NCI-H345 (cell line): ENCODE measurements at places on chromosomes 5 and 9.

DNA sequence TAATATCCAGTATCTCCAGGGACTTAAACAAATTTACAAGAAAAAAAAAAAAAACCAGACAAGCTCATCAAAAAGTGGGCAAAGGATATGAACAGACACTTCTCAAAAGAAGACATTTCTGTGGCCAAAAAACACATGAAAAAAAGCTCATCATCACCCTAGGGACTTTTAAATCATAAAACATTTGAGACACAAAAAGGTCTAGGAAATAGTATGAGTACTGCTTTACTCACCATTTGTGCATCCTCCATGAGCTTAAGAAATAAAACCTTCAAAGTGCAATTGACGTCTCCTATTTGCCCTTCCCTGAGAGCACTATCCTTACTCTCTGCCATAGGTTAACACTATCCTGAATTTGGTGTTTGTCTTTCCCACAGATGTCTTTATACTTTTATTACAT is 193.7 kb upstream of the NREP start:
- no peak for DNase-seq

DNA sequence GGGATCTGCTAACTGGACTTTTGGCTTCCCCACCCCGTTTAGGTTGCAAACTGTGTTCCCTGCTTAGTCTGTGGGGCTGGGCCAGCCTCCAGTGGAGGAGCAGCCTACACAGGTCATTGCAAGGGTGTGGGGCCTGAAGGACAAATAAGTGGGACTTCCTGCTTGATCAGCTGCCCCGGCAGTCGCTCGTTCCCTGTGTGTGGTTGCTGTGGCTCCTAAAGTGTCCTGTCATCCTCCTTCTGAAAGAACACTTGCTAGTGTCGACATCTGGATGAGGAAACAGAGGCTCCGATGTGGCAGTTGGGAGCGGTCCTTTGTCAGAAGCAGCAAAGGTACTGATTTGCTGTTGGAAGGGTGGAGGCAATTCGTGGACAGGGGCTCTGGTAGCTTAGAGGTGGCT is 88.9 kb upstream of the TBCA start:
- DNase-seq, result no peak

- DNase-seq, result no peak
These were observed 163.5 kb downstream of the ARSB start for GRCh38 chr5:78821536-78822021.

- DNase-seq, result no peak
These were observed 108.4 kb upstream of the PRSS3 start for GRCh38 chr9:33686942-33687341.

- DNase-seq, result no peak
These were observed 200.4 kb downstream of the ASTN2 start for GRCh38 chr9:117214416-117214815.

DNA sequence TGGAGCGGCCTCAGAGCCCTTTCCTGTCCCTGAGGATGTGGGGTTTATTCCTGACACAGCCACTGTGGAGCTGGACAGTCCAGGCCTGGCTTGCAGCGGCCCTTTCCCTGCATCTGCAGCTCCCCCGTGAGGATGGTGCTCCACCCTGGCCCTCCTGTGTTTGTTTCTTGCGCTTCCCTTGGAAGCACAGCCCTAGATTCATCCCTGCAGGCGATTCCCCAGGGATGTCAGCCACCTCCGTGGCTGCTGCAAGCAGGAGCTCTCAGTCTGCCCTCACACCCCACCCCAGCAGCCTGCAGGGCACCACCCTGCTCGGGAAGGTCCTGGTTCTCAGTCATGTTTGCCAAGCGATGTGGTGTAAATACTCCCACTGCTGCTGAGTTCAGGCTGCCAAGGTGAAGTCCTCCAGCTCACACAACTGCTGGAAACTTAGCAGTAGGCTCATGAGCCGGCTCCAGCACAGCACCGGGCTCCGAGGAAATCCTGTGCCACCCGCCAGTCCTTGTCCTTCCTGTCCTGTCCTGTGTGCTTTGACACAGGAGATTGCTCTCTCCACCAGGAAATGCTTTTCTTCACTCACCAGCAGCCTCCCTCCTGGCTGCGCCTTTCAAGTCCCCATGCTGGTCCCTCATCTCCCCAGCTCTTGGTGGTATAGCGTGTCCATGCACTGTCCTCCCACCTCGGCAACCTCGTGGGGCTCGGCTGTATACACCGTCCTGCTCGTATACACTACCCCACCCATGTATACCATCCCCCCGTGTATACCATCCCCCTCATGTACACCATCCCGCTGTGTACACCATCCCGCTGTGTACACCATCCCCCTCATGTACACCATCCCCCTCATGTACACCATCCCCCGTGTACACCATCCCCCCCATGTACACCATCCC is 16.2 kb downstream of the ROPN1L start:
- peak; percentile 31 for DNase-seq

- no peak for DNase-seq
These were observed 3.7 kb downstream of the HNRNPH1 start for GRCh38 chr5:179619776-179620175.

DNA sequence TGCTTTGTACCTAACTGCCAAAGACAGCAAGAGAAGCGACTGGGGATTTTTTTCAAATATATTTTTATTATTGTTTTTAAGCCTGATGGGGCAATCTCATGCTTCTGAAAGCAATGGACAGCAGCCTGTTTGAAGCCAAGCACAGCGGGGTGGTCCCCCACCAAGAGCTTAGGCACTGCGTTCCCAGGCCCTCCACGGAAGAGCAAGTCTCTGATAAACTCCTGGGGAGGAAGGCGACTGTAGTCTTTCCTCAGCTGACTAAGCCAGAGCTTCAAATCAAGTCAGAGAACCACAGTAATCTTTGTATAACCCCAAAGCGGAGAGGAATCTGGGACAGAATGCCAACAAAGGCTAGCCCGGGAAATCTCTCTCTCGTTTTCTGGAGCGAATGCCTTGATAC is 54.4 kb downstream of the ARSB start:
- no peak for DNase-seq

DNA sequence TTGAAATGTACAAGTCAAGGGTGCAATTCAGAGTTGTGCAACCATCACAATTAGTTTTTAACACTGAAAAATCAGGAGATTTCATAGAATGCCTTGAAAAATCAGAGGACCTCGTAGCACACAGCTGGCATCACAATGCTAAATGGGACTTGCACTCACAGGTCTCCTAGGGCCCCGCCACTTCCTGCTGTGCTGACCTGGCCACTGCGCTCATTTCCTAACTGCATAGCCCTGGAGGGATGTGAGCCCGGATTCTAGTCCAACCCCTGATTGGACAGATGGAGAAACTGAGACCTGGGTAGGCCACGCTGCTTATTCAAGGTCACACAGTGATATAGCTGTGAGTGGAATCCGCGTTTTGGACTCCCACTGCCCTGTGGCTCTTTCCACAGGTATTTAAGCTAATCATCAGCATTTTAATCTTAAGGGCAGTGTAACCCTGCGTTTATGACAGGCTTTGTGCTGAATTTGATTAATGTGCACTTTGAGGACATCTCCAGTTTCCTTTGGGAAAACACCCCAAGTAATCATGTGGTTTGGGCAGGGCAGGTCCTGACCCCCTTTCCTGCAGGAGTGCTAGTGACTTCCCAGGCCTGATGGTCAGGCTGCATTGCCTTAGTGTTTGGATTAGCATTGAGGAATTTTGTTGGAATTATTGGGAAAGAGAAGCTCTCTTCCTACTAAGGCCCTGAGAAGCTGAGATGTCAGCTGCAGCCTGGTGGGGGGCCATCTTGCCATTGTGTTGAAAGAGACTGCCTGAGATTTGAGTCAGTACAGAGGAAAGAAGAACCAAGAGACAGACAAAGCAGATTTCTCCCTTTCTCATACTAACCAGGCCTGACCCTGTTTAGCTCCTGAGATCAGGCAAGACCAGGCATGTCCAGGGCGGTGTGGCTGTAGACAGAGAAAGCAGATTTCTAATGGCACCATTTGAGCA is 36.2 kb downstream of the STC2 start:
- peak; percentile 51 for DNase-seq

DNA sequence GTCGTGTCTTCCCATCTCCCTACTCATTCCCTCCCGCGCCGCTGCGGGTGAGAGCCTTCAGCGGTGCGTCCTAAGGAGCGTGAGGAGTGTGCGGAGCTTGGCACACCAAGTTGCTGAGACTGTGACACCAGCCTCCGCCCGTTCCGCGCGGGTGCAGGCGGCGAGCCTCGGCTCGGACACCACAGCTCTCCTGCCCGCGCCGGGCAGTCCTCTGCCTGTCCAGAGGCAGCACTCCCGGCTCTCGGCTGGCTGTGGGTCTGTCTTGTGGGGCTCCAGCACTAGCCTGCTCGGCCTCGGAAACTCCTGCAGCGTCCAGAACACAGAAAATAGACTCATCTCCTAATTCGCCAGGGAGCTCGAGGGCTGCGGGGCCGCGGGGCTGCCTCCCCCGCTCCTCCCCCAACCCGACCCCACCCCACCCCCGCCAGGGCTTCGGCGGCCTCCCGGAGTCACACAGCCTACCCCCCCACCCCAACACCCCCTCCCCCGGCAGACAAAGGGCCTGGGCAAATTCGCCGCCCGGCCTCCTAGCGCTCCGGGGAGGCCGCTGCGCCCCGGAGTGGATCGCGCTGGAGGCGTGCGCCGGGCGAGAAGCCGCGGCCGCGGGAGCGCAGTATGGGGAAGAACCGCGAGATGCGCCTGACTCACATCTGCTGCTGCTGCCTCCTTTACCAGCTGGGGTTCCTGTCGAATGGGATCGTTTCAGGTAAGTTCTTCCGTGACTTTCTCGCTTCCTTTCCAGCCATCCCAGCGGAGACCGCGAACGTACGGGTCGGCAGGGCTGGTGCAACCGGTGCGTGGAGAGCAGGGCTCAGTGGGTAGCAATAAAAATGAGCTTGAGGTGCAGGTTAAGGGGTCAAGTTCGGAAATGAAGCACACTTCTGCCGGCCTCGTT is at the start of gene ADAMTS19:
TSS of gene ADAMTS19 (plus strand) at position 522 of the 895 bp plus-strand sequence. CDS start at position 616, 94 bp downstream.
- no peak for DNase-seq

GRCh38 chr5:175098301-175098700 is 345.7 kb downstream of the DRD1 start:
- no peak for DNase-seq

DNA sequence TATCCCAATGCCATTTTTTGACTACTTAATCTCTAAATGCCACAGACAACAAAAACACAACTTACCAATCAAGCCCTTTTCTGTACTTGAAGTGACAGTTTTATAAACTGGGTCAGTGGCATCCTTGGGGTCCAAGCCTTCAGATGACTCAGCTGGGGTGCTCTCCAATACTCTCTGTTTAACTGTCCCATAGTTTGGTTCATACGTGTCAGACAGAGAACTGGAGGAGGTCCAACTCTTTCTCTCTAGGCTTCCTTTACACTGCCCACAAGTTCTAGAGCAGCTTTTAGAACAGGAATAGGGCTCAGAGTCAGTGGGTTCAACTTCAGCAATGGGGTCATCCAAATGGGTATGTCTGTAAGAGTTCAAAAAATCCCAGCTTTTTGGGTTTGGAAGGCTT is 166.9 kb downstream of the CDC42SE2 start:
- no peak for DNase-seq

- no peak for DNase-seq
These were observed 83.5 kb upstream of the CCL21 start for GRCh38 chr9:34793428-34793827.

- no peak for DNase-seq
These were observed 40.8 kb upstream of the CCDC152 start for GRCh38 chr5:42715785-42716184.

DNA sequence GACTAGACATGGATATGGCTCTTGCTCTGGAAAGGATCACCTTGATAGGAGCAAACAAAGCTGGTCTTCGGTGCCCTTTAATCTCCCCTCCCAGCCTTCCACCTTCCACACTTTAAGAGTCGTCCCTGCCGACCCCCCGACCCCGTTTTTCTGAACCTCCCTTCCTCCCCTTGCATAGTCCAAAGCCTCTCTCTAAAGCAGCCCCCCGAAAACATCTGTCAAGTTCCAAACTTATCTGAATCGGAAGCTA is 423 bp upstream of the NUP214 start:
- DNase-seq, result no peak

- no peak for DNase-seq
These were observed 20.0 kb downstream of the NTNG2 start for GRCh38 chr9:132181796-132182313.

- DNase-seq, result no peak
These were observed 65.7 kb upstream of the C6 start for GRCh38 chr5:41279040-41279439.

- no peak for DNase-seq
These were observed 87.3 kb downstream of the LHFPL2 start for GRCh38 chr5:78561261-78561660.

DNA sequence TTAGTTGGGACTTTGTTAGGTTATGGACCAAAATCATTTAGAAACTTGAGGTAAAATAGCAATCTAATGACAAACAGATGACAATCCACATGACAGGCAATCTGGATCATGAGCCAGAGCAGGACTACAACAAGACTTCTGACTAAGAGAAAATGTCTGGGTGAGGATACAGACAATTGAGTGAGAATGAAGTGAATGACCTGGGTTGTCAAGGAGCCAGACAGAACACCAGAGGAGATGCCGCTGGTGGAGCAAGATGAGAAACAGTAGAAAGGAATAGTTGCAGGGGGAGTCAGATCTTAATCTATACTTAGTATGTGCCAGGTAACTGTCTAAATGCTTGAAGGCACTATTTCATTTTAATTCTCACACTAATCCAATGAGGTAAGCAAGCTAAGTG is 277.8 kb downstream of the PRELID2 start:
- no peak for DNase-seq

DNA sequence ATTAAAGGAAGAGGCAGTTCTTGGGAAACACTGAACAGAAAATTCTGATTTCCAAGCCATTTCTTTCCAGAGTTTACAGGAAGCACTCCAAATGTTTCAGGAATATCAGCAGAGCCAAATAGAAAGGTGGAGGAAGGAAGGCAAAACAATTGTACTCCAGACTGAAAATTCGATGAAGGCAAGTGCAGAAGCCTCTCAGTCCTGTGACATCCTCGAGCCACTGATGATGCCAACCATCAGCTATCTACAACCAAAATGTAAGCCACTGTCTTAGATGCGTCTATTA is 2.2 kb downstream of the LMAN2 start:
- no peak for DNase-seq

GRCh38 chr9:129100383-129101169 is 10.0 kb downstream of the CRAT start:
- DNase-seq, result no peak

DNA sequence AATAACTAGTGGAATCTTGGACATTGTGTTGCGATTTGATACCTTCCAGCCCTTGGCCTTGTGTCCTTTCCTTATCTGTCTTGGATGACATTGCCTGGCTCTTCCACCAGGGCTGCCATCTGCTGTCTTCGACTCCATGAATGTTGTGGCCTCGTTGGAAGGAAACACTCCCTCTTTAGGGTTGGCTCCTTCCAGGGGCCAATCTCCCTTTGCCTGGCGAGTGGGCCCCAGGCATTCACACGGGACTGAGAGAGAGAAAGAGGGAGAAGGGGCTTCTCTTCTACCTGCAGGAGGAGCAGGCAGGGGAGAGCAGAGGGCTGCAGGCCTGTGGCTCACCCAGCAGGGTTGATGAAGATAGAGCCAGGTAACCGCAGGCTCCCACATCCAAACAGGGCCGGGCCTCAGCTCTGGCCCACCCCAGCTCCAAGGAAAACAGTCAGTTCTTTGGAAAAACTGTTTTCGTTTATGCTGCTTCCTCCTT is 31.3 kb downstream of the FGF1 start:
- DNase-seq, result no peak
